ENCODE measurements at places on chromosomes 12 and 14.

DNA sequence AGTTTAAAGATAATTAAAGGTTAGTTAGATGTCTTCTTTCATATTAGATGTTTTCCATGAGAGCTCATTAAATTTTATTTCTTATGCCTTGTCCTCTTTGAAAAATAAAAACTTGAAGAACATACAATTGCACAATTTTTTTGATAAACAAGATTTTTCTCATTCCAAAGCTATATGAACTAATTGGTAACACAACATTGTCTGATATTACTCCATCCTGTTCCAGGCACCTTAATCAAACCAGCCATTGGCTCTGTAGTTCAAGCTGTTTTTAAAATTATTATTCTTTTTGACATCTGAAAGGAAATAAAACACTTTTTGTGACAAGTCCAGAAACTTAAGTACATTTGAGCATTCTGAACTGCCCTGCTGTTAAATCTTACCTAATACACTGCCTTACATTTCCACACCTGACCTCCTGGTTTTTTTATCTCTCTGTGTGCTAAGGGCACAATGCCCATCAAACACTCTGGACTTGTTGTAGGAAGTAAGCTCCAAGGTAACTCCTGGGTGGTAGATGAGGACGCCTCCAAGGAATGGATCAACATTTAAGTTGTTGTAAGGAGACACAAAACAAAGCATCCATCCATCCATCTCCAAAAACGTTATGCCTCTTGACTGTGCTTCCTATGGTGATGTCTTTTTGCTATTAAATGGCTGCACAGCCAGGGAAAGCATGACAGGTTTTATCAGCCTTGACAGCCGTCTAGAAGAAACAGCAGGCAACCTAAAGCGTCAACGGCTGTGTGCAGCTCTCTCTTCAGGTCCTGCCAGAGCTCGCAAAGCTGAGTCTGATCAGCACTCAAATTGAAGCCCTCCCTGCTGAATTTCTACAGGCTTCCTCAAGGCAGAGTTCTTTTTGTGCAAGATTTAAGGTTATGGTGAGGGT lies 449.9 kb upstream of the FLRT2 start:
- DNase-seq: no peak

DNA sequence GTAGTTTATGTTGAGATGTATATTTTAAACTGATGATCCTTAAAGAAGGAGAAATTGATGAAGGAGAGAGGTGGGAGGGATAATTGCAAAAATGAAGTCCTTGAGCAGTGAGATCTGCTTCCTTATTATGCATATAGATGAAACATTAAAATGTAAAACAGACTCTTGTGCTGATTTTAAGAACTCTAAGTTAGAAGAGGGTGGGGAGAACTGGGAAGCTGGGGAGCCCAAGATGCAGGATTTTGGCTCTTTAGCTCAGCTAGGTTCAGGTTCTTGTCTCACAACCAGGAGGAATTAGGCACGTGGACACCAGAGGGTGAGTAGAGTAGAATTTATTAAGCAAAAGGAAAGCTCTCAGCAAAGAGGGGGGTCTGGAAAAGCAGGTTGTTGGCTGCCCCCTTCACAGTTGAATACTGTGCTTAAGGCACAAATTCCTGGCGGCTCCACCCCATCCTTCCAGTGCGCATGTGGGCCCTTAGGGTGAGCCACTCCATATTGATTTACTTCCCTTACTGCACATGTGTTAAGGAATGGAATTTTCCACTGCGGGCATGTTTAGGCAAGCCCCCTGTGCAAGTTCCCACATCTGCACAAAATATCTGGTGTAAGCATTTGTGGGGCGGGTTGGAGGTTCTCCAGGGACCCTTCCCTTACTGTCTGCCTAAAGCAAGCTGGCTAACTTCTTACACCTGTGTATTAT lies 141.9 kb downstream of the BICD1 start:
- no peak for DNase-seq

DNA sequence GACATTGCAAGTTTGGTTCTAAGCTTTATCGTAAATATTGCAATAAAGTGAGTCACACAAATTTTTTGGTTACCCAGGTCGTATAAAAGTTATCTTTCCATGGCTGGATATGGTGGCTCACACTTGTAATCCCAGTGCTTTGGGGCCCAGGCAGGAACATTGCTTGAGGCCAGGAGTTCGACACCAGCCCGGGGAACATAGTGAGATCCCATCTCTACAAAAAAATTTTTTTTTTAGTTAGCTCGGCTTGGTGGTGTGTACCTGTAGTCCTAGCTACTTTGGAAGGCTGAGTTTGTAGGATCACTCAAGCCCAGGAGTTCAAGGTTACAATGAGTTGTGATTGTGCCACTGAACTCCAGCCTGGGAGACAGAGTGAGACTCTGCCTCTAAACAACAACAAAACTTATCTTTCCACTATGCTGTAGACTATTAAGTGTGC lies 24.4 kb downstream of the PRORP start:
- no peak for DNase-seq

DNA sequence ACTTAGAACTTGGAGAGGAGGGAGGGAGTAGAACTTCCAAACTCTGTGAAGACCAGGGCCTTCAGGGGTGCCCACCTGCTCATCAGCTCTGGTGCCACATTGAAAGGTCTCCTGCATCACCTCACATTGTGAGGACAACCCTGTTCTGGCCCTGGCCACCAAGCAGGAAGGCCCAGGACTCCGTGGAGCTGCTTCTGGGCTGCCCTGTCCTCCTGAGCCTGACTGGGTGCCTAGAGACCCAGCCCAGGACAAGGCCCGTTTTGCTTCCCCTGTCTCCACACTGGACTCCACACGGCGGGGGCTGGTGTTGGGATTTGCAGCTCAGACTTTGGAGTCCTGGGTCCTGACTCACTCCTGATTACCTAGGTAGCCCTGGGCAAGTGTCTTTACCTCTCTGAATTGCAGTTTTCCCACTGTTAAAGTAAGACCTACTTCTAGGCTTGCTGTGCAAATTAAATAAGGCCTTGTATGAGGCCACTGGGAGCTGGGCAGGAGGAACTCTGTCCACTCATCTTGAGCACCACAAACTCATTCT lies 12.5 kb upstream of the KRT82 start:
- no peak for DNase-seq

DNA sequence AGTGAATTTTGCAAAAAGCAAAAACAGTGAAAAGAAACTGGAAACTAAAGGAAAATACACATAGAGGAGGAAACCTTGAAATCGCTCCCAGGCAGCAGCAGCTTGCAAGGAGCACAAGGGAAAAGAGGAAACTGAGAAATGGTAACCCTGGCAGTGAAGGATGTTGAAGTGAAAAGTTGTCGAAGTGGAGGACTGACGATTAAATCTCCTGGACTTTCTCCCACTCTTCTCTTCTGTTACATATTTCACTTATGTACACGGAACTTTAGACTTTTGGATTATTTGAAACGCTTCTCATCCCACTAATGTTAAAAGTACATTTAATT lies 388.8 kb upstream of the USP15 start:
- no peak for DNase-seq

DNA sequence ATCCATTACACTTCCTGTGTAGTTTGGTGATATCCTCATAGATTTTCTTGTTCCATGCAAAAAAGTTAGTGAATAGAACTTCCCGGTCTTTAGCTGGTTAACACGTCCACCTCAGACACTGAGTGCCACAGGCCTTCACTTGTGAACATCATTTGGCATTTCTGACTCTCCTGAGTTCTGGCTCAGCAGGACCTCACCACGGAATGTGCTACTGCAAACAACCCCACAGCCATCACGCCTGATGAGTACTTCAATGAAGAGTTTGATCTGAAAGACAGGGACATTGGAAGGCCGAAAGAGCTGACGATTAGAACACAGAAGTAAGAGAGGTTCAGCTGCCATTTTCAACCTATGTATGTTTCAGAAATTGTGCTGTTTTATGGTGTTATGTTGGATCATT lies 20.0 kb downstream of the C12orf76 start:
- DNase-seq: no peak

DNA sequence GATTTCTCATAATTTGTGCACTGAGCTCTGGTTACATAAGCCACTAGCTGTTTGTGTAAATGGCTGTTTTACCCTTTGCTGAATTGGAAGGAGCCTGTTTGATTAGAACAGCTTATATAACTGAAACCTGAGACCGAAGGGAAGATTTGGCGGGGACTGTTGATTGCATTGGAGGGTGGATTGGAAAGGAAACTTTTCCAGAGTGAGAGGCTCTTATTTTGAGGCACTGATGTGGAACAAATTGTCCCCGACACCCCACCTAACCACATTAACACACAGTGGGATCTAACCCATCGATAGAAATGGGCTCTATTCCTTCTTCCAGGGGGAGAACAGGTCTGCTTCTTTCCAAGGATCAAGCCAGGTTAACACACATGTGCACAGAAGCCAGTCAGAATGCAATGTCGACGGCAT lies 51.7 kb downstream of the TMEM30B start:
- no peak for DNase-seq

GRCh38 chr12:1842905-1843640 lies 22.7 kb downstream of the LRTM2 start:
- no peak for DNase-seq

DNA sequence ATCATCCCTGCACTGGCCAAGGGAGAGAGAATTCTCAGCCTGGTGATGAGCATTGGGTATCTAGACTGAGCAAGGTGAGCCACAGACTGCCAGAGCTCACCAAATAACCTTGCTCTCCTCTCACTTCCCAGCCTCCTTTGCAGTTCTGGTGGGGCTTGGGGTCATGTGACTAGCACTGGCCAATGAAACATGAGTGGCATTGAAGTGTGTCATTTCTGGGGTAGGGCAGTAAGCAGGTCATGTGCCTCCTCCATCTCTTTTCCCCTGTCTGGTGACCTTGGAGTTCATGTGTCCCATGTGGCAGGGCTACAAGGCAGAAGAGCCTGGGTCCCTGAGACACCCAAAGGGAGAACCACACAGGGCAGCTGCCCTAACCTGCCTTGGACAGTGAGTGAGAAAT lies 3.6 kb upstream of the KRT72 start:
- peak; percentile 20 for DNase-seq

DNA sequence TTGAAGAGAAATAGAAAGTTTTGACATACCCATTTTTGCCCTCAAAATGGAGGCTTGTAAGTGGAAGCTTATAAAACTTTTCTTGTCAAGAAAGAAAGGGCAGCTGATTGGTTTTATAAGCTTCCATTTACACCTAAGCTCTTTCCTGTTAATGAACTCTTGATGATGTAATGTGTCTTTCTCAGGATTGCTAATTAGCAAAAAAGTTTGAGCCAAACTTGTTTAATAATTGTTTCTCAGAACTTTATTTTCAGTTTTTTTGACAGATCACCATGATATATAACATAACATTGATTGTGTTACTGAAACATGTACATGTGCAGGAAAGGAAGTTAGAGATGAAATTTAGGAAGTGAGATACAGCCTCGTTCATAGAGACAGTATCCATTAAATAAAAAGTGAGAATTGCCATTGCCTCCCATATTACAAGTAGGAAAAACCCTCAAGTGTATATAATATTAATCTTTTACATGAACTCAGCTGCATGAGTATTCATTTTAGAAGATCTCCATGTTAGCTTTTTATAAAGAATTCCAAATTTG lies 26.8 kb downstream of the RIC8B start:
- no peak for DNase-seq

DNA sequence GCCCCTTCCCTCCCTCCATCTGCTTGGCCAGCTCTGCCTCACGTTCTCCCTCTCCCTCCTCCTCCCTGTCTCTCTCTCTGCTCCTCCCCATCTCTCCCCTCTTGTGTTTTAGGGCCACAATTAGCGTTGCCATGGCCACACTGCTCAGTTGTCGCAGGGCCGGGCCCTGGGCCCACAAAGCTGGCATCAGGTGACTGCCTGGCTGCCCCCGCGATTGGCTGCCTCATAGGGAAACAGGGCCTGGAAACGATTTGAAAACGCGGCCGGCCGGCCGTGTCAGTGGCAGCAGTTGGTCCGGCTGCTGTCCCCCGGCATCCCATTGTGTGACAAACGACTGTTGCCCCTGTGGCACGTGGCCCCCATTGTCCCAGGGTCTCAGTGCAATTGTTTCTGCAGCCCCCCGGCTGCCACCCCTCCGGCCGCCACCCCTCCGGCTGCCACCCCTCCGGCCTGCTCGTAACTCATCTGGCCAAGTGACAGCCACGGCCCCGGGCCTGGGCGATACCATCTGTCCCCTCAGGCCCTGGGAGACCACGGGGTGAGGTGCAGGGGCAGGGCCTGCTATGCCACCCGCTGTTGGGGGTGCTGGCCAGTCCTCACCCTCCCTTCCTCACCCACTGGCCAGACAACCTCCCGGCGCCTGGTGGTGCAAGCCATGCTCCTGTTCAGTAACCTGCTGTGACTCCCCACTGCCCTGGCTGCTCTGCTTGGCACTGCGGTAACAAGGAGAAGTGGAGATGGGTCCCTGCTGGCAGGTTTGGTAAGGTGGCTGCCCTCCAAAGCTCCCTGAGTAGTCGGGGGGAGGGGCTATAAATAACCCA lies 17.4 kb downstream of the FOXN4 start:
- DNase-seq: peak; percentile 49

DNA sequence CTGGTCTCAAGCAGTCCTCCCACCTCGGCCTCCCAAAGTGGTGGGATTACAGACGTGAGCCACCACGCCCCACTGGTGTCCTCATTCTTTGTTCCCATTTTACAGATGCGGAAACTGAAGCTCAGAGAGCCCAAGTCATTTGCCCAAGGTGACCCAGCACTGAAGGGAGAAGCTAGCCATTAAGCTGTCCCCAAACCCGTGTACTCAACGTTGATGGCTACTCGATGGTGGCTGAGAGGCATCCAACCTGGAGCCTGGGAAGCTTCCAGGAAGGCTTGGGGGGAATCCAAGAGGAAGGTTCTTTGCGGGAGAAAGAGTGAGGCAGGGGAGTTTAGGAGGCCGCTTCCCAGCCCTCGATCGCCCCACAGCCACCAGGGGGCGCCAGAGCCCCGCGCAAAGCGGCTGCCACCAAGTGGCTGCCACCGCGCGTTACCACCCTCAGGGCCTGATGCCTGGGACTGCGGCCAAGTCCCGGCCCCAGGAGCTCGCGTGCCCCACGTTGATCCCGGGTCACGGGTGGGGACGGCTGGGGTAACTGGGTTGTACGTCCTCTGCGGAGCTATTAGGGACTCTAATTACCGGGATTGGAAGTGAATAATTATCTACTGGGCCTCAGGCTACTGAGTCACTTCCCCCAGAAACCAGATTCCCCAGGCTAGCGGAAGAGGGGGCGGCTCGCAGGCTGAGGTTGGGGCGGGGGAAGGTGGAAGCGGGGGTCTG lies 8.8 kb upstream of the SH2B3 start:
- peak; percentile 80 for DNase-seq

GRCh38 chr12:131539381-131539780 lies 171.5 kb upstream of the SFSWAP start:
- no peak for DNase-seq

DNA sequence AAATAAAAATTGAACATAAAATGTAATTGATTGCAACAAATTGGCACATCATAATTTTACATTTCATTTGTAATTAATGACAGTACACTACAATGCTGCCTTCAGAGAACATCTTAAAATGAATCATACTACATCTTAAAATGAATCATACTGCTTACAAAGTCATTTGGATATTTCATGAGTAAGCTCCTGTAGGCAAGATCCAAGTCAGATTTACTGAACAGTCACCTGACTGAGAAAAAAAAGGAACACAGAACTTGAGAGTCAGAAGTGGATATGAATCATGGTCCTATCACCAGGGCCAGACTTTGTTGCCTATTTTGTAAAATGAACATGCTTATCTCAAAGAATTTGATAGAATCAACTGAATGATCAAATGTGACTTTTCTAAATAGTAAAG lies 32.7 kb upstream of the FBLN5 start:
- DNase-seq: peak; percentile 65

GRCh38 chr12:45756666-45757065 lies 27.2 kb downstream of the ARID2 start:
- DNase-seq: no peak

GRCh38 chr14:90060965-90061684 lies 669 bp upstream of the KCNK13 start:
- no peak for DNase-seq

Data from Caki2 (cell line).